ENCODE measurements at places on chromosomes 6 and 20. TPM values are rescaled to one million over a fixed set of nuclear protein-coding genes. Genes with fewer than 3 reads are reported as not detected.

Gene CNBD2
- total RNA-seq: 3.9 TPM

Gene CPNE5
- 12.3 TPM for total RNA-seq

Gene SCGN
- 30.7 TPM for total RNA-seq

Gene TBP
- total RNA-seq: 10.1 TPM

Gene PRDM1
- 1.7 TPM for total RNA-seq

Gene TEAD3
- total RNA-seq: 0.74 TPM

Gene TASP1
- total RNA-seq: 18.2 TPM

Gene PTCRA
- not detected for total RNA-seq

Gene PHIP
- total RNA-seq: 53.1 TPM

Gene MMS22L
- total RNA-seq: 13.5 TPM

Gene CST1
- not detected for total RNA-seq

Gene RIPOR3
- total RNA-seq: 0.98 TPM

Gene LYRM2
- total RNA-seq: 16.7 TPM

Gene COL9A3
- 22.9 TPM for total RNA-seq

Gene ANKEF1
- total RNA-seq: 2.5 TPM

Gene BPIFB2
- not detected for total RNA-seq

Gene PLTP
- 18.2 TPM for total RNA-seq

Gene NFATC2
- total RNA-seq: 0.49 TPM

Gene JPH2
- under 0.01 TPM for total RNA-seq

Gene AVP
- total RNA-seq: not detected

Gene ECT2L
- total RNA-seq: 0.98 TPM

Gene MUC22
- not detected for total RNA-seq

Gene PLEKHG1
- total RNA-seq: 11.8 TPM

Gene LRRN4
- total RNA-seq: under 0.01 TPM

Gene LKAAEAR1
- 0.74 TPM for total RNA-seq

Gene ADGRF4
- not detected for total RNA-seq

Gene PAK5
- 36.1 TPM for total RNA-seq

Gene PNPLA1
- 0.25 TPM for total RNA-seq

Gene WFDC12
- not detected for total RNA-seq

Gene CGA
- total RNA-seq: not detected

Gene MCCD1
- not detected for total RNA-seq

Gene DUSP15
- 4.4 TPM for total RNA-seq

Gene PPIL6
- 21.1 TPM for total RNA-seq

Gene ZNF831
- under 0.01 TPM for total RNA-seq

Gene MRPL18
- 36.6 TPM for total RNA-seq

Gene CCDC167
- 35.9 TPM for total RNA-seq

Gene HTR1B
- total RNA-seq: 2.2 TPM

Gene TSBP1
- total RNA-seq: not detected

Gene CRNKL1
- 53.6 TPM for total RNA-seq

All from temporal lobe (tissue), 4 donors.